ENCODE measurements at places on chromosomes 11 and 22. TPM values are rescaled to one million over a fixed set of nuclear protein-coding genes. Genes with fewer than 3 reads are reported as not detected.

BIK gene
- total RNA-seq, result 2.1 TPM

- H3K36me3 ChIP-seq, result no peaks in the 10 kb centered on the region
- H3K4me3 ChIP-seq, result no peak overlapping the region
- no peaks in the 10 kb centered on the region for H3K4me1 ChIP-seq
- no peaks in the 10 kb centered on the region for H3K27me3 ChIP-seq
- DNase-seq, result no peak
Measured at GRCh38 chr11:119181677-119182412, 3.4 kb upstream of the NHERF4 start.

GRCh38 chr11:12778240-12778905 lies 104.2 kb downstream of the TEAD1 start:
- H3K27ac ChIP-seq, result no peak overlapping the region
- H3K4me1 ChIP-seq, result no peaks in the 10 kb centered on the region
- no peak for DNase-seq

DNA sequence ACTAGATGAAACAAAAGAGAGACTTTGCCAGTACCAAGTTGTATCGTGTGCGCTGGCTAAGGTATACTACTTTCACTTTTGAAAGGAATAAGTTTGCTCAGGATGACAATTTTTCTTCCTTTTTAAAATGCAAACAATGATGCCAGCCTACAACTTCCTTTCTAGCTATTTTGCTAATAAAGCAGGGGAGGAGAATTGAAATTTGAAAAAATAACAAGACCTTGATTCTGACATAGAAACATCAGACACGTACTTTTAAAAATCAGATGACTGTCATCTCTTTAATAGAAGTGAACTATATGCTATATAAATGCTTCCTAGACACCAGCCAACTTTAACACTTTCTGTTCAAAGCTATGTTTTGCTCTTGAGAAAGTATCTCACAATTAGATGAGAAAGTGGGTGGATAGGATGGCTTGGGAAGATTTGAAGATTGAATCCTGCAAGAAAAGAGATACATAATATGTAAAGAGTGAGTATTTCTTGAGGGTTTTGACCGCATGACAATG lies 41.7 kb upstream of the BLID start:
- no peaks in the 10 kb centered on the region for H3K27me3 ChIP-seq
- peaks cover 6% of the 10 kb centered on the region for H3K4me1 ChIP-seq
- no peak overlapping the region for H3K4me3 ChIP-seq
- DNase-seq, result no peak
